ENCODE measurements at places on chromosomes 7 and 10.

GRCh38 chr10:133457100-133457841 lies 3.5 kb downstream of the SCART1 start:
- H3K4me1 ChIP-seq: no peaks in the 10 kb centered on the region
- H3K27ac ChIP-seq: no peak overlapping the region
- no peak for DNase-seq
- H3K27me3 ChIP-seq: no peaks in the 10 kb centered on the region
- H3K4me3 ChIP-seq: no peak overlapping the region

- H3K4me3 ChIP-seq: no peak overlapping the region
- no peak overlapping the region for H3K27ac ChIP-seq
- peak; percentile 46 for DNase-seq
Measured at GRCh38 chr7:33870120-33870519, 35.2 kb upstream of the BMPER start.

DNA sequence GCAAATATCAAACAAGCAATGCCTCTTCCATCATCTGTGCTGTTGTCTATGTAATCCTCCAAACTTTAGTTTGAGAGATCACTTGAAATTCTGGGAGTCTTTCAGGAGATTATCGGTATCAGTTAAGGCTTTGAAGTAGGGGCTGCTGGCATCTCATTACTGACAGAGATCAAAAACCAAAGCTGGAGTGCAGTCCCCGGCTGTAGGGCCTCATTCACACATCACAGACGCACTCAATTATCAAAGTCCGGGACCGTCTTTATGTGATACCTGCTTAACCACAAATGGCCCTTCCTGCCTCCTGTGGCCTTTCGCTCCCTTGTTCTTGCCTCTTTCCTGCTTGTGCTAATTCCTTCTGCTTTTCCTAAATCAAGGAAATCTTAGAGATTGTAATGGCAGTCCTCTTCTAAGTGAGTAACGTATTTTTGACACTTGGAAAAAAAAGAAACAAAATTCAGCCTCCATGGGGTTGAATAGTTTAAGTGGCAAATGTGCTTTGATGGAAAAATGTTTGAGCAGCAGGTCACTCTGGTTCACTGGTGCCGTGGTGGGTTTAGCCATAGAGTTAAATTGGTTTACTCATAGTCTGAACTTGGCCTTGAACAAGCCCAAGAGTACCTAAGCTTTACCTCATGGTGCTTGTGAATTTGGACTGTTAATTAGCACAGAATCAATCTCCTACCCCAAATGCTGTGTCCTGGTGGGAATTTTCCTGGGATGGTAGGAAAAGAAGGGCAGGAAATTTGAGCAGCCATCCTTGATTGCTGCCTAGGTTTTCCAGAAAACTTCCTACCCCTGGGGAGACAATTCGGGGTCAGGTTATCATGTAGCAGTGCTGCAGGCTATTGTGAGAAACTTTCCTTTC lies 178.9 kb upstream of the LYZL1 start:
- H3K4me1 ChIP-seq: peaks cover 27% of the 10 kb centered on the region
- no peak for DNase-seq
- H3K27me3 ChIP-seq: no peaks in the 10 kb centered on the region
- no peaks in the 10 kb centered on the region for H3K36me3 ChIP-seq

DNA sequence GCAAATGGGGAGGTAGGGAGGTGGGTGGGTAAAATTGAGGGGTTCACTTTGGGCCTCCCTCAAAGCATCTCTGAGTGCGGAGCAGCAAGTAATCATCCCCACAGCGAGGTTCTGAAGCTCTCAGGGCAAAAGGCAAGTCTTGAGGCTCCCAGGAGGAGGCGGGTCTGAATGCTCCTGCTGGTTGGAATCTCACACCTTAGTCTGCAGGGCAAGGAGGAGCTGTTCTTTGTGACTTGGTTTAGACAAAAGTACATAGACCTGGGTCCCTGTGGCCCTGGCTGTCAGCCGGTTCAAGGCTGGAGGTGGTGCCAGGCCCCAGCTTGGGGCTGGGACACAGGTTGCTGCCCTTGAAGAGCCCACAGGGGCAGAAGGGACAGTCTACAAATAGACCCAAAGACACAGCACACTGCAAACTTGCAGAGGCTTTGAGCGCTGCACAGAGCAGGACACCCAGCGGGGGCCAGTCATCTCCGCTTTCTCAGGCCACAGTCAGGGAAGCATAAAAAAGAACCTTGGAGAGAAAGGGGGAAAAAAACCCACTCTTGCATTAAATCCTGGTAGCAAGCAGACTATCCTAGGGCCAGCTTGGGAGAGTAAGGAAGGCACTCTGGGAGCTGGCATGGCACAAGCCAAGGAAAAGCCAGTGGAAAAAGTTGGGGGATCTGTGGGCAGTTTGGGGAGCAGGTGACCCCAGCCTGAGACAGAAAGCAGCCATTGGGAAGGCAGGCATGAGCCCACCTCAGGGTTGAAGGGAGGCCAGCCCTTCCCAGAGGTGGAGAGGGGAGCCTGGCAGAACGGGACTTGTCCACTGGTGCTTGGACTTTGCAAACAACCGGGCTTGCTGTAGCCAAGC lies 926 bp upstream of the C10orf71 start:
- H3K4me3 ChIP-seq: no peak overlapping the region
- peaks cover 2% of the 10 kb centered on the region for H3K4me1 ChIP-seq
- H3K36me3 ChIP-seq: no peaks in the 10 kb centered on the region
- no peak for DNase-seq
- H3K27ac ChIP-seq: no peak overlapping the region
- H3K27me3 ChIP-seq: no peaks in the 10 kb centered on the region

GRCh38 chr10:59505926-59506325 lies 143.6 kb upstream of the FAM13C start:
- DNase-seq: peak; percentile 16
- H3K27me3 ChIP-seq: no peaks in the 10 kb centered on the region
- no peak overlapping the region for H3K27ac ChIP-seq
- H3K4me1 ChIP-seq: no peaks in the 10 kb centered on the region
- no peak overlapping the region for H3K4me3 ChIP-seq

DNA sequence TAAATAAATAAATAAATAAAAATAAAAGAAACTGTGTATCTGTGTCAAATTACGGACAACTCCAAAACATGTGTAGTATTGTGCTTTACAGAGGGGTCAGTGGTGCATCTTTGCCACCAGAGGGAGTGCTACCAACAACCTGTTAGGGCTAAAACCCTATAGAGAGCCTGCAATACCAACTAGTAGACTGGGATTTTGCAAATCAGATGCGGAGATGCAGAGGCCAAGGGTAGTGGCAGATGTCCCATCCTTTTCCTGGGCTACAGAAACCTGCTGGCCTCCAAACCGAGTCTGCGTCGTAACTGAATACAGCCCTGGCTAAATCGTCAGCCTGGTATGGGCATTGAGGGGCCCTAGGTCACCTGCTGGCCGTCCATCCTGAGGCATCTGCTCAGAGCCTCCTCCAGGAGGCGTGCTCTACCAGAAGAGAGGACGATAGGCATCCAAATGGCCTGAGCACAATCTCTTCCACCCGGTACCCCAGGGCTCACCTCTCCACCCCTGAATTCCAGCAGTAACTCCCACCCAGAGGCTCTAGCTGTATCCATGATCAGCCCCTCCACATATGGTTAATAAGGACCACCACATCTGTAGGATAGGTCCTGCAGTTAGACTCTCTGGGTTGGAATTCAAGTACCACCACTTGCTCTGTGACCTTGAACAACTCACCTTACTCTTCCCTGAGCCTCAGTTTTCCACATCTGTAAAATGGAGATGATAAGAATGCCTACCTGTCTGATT lies 6.2 kb upstream of the RRP12 start:
- no peaks in the 10 kb centered on the region for H3K36me3 ChIP-seq
- H3K27ac ChIP-seq: no peak overlapping the region
- no peaks in the 10 kb centered on the region for H3K27me3 ChIP-seq
- H3K4me1 ChIP-seq: peaks cover 8% of the 10 kb centered on the region
- DNase-seq: peak; percentile 86

- no peaks in the 10 kb centered on the region for H3K27me3 ChIP-seq
- H3K36me3 ChIP-seq: no peaks in the 10 kb centered on the region
- H3K4me1 ChIP-seq: no peaks in the 10 kb centered on the region
- no peak for DNase-seq
- H3K4me3 ChIP-seq: no peak overlapping the region
Measured at GRCh38 chr10:1412531-1413189, 324.7 kb downstream of the ADARB2 start.

GRCh38 chr10:61110188-61110844 lies 166.3 kb upstream of the RHOBTB1 start:
- H3K36me3 ChIP-seq: no peaks in the 10 kb centered on the region
- no peaks in the 10 kb centered on the region for H3K4me1 ChIP-seq
- H3K4me3 ChIP-seq: no peak overlapping the region
- H3K27ac ChIP-seq: no peak overlapping the region
- DNase-seq: no peak
- no peaks in the 10 kb centered on the region for H3K27me3 ChIP-seq

DNA sequence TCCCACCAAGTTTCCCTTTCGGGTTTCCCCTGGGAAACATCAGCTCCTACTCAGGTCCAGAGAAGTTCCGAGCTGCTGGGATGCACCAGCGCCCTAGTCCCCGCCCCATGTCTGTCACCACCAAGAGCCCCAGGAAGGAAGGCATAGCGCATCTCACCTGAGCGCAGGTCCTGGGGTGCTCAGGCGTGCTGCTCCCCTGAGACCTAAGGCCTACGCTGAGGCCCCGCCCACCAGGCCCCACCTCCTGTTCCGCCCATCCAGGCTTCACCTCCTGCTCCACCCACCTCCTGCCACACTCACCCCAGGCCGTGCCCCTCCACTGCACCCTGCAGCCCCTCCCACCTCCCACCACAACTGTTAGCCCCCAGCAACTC lies 1.2 kb upstream of the TFR2 start:
- no peak overlapping the region for H3K4me3 ChIP-seq
- DNase-seq: no peak
- H3K27ac ChIP-seq: no peak overlapping the region
- no peaks in the 10 kb centered on the region for H3K36me3 ChIP-seq

- no peaks in the 10 kb centered on the region for H3K36me3 ChIP-seq
- no peak overlapping the region for H3K27ac ChIP-seq
- no peak for DNase-seq
- H3K27me3 ChIP-seq: no peaks in the 10 kb centered on the region
Measured at GRCh38 chr10:116838143-116838725, 11.1 kb upstream of the ENO4 start.

DNA sequence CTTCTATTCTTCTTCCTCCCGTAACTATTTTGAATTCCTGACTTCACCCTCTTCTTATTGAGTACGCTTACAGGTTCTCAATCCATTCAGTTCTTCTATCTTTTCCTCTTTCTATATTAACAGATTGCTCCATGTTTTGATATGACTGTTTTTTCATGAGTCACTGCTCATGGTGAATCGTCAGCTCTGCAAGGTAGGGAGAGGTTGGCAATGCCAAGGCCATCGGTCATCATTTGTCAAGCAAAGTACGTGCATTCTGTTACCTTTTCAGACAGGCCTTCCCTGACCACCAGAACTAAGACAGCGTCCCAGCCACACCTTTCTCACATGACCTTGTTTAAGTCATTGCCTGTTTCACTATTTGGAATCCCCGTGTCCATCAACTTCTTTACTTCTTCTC lies 1001.9 kb upstream of the SORCS1 start:
- no peak overlapping the region for H3K27ac ChIP-seq
- no peak for DNase-seq
- no peaks in the 10 kb centered on the region for H3K36me3 ChIP-seq
- no peaks in the 10 kb centered on the region for H3K27me3 ChIP-seq
- no peak overlapping the region for H3K4me3 ChIP-seq

DNA sequence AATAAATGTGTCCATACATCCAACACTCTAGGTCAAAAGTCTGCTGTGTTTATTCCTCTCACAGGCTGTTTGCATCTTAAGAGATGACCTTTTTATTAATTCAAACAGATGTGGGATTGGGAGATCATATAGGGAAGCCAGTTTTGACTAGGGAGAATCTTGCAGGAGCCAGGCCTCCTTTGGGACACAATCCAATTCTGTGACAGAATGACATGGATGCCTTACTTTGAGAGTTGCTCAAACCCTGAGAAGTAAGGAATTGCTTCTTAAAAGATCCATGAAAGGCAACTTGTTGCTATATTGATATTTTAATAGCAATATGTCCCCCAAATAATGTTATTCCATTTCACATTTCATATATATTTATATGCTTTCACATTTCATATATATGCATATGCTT lies 53.5 kb upstream of the CACNB2 start:
- no peaks in the 10 kb centered on the region for H3K36me3 ChIP-seq
- no peaks in the 10 kb centered on the region for H3K27me3 ChIP-seq
- H3K4me3 ChIP-seq: no peak overlapping the region
- no peaks in the 10 kb centered on the region for H3K4me1 ChIP-seq
- H3K27ac ChIP-seq: no peak overlapping the region
- DNase-seq: no peak

DNA sequence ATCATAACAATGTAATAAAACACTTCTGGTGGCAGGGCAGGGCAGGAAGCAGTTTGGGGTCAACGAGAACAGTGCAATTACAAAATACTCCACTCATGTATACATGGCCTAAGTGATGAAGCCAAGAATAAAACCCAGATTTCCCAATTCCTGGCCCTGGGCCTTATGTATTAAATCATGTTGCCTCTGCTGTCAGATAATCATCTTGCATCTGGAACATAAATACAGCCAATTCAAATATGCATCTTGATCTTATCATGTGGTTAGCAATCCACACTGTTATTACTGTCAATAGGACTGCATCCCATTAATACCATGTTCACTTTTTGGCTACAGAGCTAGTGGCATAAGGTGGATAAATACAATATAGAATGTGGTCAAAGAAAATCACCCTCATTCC lies 186.5 kb upstream of the SLC25A13 start:
- no peak overlapping the region for H3K27ac ChIP-seq
- H3K4me1 ChIP-seq: no peaks in the 10 kb centered on the region
- DNase-seq: no peak
- H3K27me3 ChIP-seq: no peaks in the 10 kb centered on the region
- H3K4me3 ChIP-seq: no peak overlapping the region

DNA sequence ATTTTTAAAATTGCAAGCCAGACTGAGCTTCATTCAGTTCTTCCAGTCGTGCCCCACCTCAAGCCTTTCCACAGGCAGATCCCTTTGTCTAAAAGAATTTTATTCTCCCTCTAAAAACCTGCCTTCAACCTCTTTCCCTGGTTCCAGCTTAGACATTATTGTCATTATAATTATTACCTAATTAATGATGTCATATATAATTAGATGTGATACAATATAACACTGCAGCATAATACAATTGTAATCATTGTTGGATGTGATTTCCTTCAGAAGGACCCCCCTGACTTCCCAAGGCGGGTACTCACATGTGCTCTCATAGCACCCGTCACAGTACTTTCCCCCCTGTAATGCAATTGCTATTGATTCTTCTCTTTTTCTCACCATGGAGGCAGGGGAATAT lies 88.6 kb downstream of the GPAM start:
- H3K4me1 ChIP-seq: no peaks in the 10 kb centered on the region
- H3K27me3 ChIP-seq: no peaks in the 10 kb centered on the region
- no peak overlapping the region for H3K27ac ChIP-seq
- H3K4me3 ChIP-seq: no peak overlapping the region
- H3K36me3 ChIP-seq: no peaks in the 10 kb centered on the region

GRCh38 chr7:156783864-156784263 lies 109.1 kb downstream of the LMBR1 start:
- no peak overlapping the region for H3K27ac ChIP-seq
- DNase-seq: no peak
- H3K36me3 ChIP-seq: no peaks in the 10 kb centered on the region
- H3K4me3 ChIP-seq: no peak overlapping the region
- no peaks in the 10 kb centered on the region for H3K27me3 ChIP-seq

Measured in trophoblast cell (in vitro differentiated cells and primary cell).